ENCODE measurements at places on chromosomes 5 and 9.

DNA sequence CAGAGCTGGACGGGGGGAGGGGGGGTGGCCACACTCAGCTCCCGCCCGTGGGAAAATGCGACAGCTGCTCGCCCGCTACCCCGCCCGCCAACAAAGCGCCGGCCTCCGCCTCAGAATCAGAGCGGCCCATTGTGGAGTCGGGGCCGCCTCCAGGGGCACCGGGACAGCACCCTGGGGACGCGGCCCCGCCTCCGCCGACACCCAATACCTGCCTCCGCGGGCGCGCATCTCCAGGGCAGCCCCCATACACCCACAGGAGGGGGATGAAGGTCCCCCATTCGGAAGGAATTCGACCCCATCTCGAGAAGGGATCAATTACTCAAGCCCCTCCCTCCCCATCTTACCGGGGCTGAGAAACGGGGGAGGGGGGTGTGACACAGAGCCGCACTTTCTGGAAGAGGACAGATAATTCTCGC, 1.3 kb downstream of the NOTCH1 start:
- DNase-seq = peak; percentile 68

DNA sequence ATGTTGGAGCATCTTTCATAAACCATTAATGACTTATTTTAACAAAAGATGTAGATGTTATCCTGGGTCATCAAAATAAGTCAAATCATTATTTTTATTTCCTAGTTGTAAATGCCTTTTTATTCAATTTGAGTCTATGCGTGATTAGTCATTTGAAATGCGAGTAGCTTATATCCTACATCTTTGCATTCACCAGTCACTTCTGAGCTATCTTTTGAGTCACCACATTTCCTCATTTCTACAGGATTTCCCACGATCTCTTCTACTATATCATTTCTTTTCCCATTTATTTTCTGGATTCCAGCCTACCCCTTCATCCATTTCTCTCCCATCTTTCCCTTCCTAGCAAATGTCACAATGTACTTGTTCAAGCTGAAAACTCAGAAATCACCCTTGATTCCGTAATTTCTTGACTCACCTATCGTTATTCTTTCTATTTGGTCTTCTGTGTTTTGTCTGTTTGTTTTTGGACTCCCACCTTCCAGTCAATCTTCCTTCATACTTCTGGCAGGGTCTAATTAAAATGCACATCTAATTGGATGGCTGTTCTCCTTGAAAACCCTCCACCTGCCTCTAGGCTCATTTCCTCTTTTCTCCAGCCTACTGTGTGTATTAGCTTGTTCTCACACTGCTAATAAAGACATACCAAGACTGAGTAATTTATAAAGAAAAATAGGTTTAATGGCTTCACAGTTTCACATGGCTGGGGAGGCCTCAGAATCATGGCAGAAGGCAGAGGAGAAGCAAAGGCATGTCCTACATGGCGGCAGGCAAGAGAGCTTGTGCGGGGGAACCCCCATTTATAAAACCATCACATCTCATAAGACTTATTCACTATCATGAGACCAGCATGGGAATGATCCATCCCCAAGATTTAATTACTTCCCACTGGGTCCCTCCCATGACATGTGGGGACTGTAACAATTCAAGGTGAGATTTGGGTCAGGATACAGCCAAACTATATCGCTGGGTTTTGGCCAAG, 112.4 kb downstream of the MEF2C start:
- DNase-seq = no peak

- no peak for DNase-seq
Measured at GRCh38 chr5:99355881-99356280, 427.1 kb upstream of the CHD1 start.

DNA sequence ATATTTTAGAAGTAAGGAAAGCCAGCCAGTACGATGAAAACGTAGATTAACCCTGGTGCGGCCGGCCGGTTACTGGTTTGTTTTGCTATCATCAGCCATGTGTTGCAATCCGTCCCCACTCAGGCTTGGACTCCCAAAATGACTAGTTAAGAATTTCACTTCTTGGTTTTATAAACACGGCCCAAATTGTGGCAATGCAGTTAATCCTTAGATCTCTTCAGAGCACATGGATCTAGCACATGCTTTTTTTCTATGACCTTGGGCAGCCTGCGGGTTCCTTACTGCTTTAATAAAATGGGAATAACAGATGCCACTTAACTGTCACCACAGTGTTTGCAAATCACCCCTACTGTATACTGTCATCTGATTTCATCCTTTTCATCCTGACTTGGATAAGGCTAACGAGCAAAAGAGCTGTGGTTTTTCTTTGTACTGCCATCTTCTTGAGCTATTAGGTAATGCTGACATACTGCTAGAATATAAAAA, 1.5 kb downstream of the NDFIP1 start:
- no peak for DNase-seq

- DNase-seq = no peak
Measured at GRCh38 chr5:93567424-93567823, 13.6 kb downstream of the NR2F1-AS1 start.

GRCh38 chr5:74185599-74185998, 454.9 kb downstream of the ENC1 start:
- no peak for DNase-seq

- DNase-seq = no peak
Measured at GRCh38 chr9:109771087-109771486, 8.9 kb upstream of the PALM2AKAP2 start.

DNA sequence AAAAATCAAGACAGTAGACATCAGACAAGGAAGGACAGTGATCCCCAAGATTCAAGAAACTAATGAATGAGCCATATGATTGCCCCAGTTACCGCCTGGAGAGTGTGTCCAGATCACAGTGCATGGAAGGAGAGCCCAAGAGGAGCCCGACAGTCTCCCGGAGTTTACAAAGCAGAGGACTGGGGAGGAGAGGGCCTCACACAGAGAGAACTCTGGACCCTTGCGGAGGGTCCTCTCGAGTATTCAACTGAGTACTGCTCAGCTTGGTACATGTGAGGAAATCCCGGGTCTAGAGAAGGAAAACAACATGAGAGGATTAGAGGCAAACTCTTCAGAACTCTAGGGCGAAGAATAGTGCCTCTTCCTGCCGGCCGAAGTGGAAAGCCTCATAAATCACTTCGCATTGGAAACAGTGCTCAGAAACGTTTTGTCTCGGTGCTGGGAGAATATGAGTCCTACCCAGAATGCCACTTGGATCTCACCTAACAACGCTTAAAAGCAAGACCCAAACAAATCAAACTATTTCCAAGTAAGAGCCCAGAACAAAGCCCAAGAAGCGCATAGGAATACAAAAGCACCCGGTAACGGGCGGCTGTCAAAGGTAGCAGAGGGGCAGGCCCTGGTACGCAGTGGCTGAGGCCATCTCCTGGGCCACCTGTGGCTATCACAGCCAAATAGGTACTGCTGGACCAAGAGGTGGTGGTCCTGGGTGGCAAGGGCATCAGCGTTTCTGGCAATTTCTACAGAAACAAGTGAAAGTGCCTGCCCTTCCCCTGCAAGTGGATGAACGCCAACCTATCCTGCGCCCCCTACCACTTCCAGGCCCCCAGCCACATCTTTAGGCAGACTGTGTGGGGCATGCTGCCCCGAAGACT, 36.0 kb downstream of the FAM78A start:
- no peak for DNase-seq

- no peak for DNase-seq
Measured at GRCh38 chr5:58800861-58801540, 218.1 kb downstream of the RAB3C start.

DNA sequence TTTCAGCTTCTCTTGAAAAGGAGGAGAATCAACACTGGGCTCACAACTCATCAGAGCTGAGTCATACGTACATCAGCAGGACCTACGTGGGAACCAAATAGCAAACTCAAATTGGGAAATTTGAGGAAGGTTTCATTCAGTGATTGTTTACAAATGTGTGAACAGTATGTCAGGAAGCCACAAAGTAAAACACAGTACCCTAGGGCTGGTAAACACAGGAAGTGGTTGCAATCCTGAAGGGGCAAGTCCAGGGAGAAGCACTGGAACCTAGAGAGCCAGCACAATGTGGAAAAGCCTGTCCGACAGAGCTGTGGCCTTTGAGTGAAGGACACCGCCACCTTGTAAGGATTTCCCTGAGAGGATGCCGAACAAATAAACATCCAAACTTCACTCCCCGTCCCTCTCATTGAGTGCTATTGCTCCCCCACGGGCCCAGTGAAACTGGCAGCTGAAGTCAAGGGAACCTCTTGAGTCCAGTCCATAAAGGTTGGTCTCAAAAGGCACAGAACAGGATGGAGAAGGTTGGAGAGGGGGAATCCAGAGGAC, 26.7 kb upstream of the RICTOR start:
- DNase-seq = no peak

GRCh38 chr9:97848215-97848479, 4.9 kb upstream of the FOXE1 start:
- no peak for DNase-seq

DNA sequence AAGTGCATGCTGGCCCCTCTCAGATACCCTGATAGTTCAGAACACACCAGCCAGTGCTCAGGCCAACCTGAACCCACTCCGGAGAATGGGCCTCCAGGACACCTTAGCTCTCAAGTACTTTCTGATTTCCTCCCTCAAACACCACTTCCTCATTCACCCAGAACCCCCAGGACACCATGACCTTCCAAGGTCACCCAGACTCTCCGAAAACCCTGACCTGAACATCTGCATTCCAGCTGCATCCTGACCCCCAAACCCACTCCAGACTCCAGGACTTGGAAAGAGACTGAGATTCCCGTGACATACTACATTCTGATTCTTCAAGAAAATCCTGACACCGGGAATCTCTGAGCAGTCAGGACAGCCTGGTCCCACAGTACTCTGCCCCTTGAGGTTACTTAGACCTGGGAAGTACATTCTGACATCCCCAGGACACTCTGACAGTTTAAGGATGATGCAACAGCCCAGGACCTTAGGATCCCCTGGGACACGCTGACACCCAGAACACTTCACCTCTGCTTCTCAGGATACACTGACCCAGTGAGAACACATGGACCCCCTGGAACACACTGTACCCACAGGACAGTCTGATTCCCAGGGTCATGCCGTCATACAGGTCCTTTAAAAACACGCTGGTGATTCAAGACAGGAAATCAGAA, 747 bp upstream of the PROP1 start:
- DNase-seq = no peak

DNA sequence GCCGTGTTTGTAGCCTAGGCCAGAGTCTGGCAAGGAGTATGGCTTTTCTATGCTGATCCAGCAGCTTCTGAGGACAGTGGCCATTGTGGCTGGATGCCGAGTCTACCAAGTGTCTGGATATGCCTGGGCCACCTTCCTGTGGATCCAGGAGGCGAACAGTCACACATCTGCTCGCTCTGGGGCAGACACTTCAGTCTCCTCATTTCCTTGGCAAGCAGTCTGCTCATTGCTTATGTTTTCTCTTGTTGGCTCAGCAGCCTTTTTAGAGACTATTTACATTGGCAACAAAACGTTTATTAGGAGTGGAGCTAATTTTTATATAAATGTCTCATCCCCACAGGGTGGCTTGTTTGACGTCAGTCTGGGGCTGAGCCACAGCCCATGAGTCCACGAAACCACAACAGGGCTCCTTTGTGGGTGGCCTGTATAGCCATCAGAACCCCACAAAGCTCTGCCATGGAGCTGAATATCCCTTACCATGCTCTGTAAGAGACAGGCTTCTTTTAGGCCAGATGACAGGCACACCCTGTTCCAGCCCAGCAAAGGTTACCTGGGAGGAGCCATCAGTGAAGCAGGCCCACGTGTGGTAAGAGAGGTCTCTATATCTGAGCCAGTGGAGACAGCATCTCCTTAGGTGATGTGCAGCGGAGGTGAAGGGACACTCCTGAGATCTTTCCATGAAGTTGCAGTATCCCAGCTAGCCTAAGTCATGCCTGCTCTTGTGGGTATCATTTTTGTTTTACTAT, 221.7 kb downstream of the DIRAS2 start:
- no peak for DNase-seq

DNA sequence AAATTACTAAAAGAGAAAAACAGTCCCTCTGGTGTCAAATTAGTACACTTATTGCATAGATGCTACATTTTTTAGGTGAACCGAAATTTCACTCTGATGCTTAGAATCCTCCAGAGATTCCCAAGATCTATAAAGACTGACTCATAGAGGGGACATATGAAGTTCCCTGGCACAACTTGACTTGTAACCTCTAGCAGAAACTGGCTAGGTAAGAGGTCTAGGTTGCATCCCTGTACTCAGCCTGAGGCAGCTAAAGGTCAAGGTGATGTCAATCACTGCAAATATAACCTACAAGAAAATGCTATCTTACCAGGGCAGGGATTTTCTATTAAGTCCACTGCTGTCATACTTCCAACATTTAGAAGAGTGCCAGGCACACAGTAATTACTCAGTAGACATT, 24.2 kb downstream of the HOMER1 start:
- DNase-seq = no peak

DNA sequence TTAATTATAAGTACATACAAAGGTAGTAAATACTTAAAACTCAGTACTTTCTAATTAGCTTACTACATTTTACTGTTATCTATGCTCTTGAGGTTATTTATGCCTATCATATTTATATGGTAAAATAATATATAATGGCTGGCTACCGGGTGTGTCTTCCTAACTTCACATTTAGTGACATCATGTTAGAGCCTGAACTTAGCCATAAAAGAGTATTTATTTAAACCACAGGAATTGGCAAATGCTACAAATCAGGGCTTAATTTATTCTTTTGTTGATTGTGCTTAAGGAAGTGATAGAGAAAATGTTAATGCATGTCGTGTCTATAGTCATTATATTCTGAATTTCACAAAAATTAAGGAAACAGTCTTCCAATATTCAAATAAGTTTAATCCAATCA, 73.1 kb downstream of the NDUFAF2 start:
- DNase-seq = no peak

GRCh38 chr5:150404941-150405816, 7.5 kb downstream of the CD74 start:
- DNase-seq = no peak

GRCh38 chr5:54480296-54480695, 24.8 kb downstream of the HSPB3 start:
- no peak for DNase-seq

DNA sequence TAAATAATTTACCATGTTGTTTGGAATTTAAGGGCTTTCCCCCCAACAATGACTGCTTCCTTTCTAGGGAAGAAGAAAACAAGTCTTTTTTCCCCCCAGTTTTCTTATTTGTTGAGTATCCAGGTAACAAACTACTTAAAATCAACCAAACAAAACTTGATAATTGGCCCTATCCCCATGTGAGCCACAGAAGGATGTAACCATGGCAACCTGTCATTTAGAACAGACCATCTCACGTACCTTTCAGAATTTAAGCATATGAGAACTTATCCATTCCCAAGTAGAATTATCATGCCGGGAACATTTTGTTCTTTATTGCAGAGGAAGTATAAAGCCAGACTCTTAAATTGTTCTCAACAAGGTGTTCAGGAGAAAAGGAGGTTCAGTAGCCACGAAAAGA, 392.3 kb downstream of the CETN3 start:
- DNase-seq = no peak

DNA sequence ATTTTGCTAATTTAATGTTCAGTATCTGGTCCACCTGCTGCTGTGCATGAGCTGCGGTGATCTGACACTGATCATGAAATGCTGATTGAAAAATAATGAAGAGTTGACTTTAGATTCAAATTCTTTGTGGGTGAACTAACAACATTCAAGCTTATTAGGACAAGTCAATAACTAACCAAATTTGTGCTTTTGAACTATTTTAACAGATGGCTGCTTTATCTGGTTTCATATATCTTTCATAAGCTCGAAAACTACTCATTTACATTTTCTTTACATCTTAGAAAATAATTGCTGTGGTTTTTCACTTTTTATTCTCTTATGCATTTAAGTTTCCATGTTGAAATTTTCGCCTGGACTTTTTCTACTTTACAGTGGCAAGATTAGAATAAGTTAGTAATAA, 274.8 kb upstream of the CCNG1 start:
- no peak for DNase-seq

GRCh38 chr5:61744690-61745619, 412.9 kb downstream of the ZSWIM6 start:
- DNase-seq = no peak
